A549 treated with Mapracorat at 1 μM for 4 hours (cell line): ENCODE measurements at places on chromosomes 13 and 19. TPM values are rescaled to one million over a fixed set of nuclear protein-coding genes. Genes with fewer than 3 reads are reported as not detected.

CDX2 gene
- total RNA-seq, result 0.57 to 1.4 TPM (median 0.60 TPM) in 5 replicates

SOX1 gene
- total RNA-seq, result not detected in 5 replicates

KIR3DL1 gene
- total RNA-seq, result not detected in 5 replicates

FOXA3 gene
- 0.55 to 0.95 TPM (median 0.91 TPM) in 5 replicates for total RNA-seq

PSG1 gene
- 0.13 to 0.33 TPM (median 0.17 TPM) in 5 replicates for total RNA-seq

LILRA1 gene
- total RNA-seq, result not detected in 5 replicates

S1PR4 gene
- total RNA-seq, result 0.08 to 0.33 TPM (median 0.22 TPM) in 4 of 5 replicates, not detected in the other

LRRC63 gene
- 0.07 TPM in 1 of 5 replicates, not detected in the others for total RNA-seq

TTC9B gene
- total RNA-seq, result 0.21 to 0.47 TPM (median 0.34 TPM) in 4 of 5 replicates, not detected in the other

GPR4 gene
- total RNA-seq, result 0.19 to 0.79 TPM (median 0.39 TPM) in 5 replicates

C1QTNF9B gene
- total RNA-seq, result not detected in 5 replicates

ZNF841 gene
- total RNA-seq, result 2.0 to 2.6 TPM (median 2.4 TPM) in 5 replicates

TEX26 gene
- total RNA-seq, result not detected in 5 replicates

RNF225 gene
- 0.18 to 0.37 TPM (median 0.23 TPM) in 4 of 5 replicates, not detected in the other for total RNA-seq

AMER2 gene
- not detected in 5 replicates for total RNA-seq

CGB8 gene
- 2.4 to 3.4 TPM (median 3.2 TPM) in 5 replicates for total RNA-seq

RCBTB2 gene
- 1.0 to 1.6 TPM (median 1.2 TPM) in 5 replicates for total RNA-seq

F10 gene
- total RNA-seq, result 0.15 TPM in 1 of 5 replicates, not detected in the others
